Stimulated activated CD4-positive, alpha-beta T cell treated with anti-CD3 and anti-CD28 coated beads, TNF-alpha, amount 100 ng/mL, for 1 hour (primary cell): ENCODE measurements at places on chromosomes 1 and 21.

- no peak for DNase-seq
These were observed 661.3 kb upstream of the USP24 start for GRCh38 chr1:55876276-55877060.

DNA sequence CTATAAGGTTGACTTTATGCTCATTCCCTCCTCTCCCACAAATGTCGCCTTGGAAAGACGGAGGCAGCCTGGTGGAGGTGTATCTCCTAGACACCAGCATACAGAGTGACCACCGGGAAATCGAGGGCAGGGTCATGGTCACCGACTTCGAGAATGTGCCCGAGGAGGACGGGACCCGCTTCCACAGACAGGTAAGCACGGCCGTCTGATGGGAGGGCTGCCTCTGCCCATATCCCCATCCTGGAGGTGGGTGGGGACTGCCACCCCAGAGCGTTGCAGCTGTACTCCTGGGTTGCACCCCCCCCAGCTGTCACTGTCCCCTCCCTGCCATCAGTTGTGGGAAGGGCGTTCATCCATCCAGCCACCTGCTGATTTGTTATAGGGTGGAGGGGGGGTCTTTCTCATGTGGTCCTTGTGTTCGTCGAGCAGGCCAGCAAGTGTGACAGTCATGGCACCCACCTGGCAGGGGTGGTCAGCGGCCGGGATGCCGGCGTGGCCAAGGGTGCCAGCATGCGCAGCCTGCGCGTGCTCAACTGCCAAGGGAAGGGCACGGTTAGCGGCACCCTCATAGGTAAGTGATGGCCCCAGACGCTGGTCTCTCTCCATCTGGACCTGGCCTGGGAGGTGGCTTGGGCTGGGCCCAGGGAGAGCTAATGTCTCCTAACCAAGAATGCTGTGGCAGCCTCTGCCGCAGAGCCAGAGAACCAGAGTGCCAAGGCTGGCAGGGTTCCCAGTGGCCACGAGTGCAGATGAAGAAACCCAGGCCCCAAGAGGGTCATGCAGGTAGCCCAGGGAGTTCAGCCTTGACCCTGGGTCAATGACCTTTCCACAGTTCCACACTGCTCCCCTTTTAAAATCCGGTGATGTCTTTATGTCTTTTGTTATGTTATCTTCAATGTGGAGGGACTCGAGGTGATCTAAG is 13.1 kb downstream of the PCSK9 start:
- no peak for DNase-seq

DNA sequence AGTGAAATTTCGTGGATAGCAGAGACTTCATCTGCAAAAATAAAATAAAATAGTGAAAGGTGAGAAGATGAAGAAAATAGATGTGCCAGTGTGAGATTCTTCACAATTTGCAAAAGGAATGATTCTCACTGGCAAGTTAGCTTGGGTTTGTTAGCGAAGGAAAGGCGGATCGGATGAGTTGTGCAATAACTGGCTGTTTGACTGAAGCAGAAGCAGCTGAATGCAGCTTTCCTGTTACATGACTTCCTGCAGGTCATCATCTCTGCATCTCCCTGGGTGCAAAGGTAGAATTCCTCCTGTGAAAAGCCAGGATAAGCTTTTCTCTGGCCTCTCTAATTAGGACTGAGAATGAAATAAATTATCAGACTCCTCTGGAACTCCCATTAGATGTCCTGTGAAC is 263.1 kb upstream of the CHRM3 start:
- no peak for DNase-seq

GRCh38 chr21:34836103-34836932 is 167.5 kb downstream of the CLIC6 start:
- no peak for DNase-seq

DNA sequence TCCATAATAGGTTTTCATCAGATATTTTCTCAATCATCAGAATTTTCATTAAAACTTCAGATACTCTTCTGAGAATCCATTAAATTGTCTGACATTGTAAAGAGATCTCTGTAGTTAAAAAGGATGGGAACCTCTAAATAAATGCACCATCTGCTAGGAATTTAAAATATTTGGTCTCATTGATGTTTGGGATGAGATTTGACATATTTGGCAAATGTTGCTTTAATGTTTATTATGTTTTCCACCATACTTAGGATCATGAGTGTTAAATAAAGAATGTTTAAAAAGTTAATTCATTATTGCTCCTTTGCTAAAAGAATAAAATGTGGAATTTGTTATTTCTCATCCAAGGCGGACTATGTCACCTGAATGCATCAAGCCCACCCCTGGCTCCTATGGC is 85.5 kb upstream of the VANGL1 start:
- no peak for DNase-seq

- no peak for DNase-seq
These were observed 44.0 kb downstream of the GPR161 start for GRCh38 chr1:168092566-168093355.

GRCh38 chr1:33541966-33542365 is 69.5 kb downstream of the ZSCAN20 start:
- no peak for DNase-seq

DNA sequence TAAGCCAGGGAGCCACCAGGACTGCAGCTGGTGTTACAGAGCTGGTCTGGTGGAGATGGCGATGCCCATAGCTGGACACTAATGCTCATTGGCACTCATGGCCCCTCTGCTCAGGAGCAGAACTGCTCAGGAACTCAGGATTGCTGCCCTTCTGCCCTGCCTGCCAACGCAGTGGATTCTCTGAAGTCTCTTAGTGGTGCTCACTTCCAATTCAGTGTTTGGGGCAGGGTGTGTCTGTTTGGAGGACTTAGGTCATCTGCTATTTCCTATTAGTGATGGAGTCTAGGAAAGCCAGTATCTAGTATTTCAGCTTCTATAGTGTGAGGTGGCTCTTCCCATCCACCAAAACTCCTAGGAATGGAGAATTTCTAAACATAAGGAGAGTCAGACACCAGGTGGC is 29.1 kb downstream of the S100A10 start:
- no peak for DNase-seq

GRCh38 chr1:57122031-57122430 is 156.2 kb upstream of the C8B start:
- no peak for DNase-seq

GRCh38 chr1:189305279-189305678 is 1172.4 kb downstream of the BRINP3 start:
- no peak for DNase-seq

GRCh38 chr1:96771847-96772246 is 50.3 kb downstream of the PTBP2 start:
- DNase-seq = no peak

DNA sequence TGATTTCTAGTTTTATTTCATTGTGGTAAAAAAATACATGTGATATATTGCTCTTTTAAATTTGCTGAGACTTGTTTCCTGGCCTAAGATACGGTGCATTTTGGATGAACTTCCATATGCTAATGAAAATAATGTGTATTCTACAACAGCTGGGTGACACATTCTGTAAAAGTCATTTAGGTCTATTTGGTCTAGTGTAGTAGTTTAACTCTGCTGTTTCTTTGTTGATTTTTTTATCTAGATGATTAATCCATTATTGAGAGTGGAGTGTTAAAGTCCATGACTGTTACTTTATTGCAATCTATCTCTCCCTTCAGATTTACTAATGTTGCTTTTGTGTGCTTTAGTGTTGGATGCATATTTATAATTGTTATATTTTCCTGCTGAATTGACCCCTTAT is 161.4 kb downstream of the VAV3 start:
- DNase-seq = no peak

DNA sequence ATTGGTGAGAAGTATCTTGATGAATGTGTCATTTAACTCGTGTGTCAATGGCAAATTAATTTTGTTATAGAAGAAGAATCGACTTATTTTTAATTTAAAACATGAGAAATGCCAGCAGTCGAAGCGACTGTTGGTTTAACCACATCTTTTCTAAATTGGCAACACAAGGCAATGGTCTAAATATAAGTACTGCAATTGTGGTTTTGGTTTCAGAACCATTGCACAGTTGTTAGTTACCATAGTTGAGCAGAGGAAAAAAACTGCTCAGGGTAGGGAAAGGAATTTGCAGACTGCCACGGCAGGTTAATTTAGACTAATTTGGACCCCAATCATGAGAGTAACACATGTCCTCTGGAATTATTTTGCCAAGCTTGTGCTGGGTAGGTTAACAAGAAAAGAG is 185.6 kb upstream of the RUNX1 start:
- DNase-seq = no peak

GRCh38 chr21:19608101-19608621 is 1204.6 kb upstream of the TMPRSS15 start:
- DNase-seq = no peak

DNA sequence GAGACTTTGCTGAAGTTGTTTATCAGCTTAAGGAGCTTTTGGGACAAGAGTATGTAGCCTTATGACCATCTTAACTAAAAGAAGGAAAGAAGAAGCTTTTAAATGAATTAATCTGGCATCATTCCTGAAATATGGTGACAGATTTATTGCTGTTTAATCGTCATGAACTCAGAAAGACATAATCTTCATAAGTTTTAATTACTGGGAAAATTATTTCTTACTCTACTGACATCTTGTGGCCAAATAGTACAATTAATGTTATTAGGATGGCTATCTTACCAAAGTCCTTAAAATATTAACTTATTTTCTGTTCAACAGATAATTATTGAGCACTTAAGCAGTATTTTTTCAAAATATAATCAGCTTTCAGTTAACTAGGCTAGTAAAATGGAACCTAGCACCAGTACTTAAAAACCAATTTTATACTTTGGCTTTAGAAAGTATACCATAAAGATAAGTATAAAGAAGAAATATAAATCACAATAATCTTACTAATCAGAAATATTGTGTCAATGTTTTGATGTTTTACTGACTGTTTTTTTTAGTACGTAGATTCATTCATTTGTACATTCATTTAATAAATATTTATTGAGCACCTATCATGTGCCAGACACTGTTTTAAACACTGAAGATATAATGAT is 34.7 kb upstream of the GPR25 start:
- DNase-seq = no peak

DNA sequence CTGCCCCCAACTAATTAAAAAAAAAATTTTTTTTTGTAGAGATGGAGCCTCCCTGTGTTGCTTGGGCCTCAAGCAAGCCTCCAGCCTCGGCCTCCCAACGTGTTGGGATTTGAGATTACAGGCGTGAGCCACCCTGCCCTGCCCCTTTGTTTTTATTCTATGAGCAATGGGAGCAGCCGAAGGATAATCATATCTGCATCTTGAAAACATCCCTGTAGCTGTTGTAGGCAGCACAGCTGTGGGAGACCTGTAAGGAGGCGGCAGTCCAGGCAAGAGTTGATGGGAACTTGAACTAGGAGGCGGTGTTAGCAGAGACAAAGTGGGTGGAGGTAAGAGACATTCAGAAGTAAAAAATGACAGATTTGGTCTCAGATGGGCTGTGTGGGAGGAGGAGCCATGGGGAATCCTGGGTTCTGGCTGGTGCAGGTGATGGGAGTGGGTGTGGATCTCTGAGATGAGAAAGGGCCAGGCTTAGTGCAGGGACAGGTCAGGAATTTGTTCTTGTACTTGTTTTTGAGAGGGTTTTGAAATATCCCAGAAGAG is 31.3 kb downstream of the STUM start:
- no peak for DNase-seq

- DNase-seq = no peak
These were observed 137.8 kb upstream of the COA6 start for GRCh38 chr1:234235434-234235881.

DNA sequence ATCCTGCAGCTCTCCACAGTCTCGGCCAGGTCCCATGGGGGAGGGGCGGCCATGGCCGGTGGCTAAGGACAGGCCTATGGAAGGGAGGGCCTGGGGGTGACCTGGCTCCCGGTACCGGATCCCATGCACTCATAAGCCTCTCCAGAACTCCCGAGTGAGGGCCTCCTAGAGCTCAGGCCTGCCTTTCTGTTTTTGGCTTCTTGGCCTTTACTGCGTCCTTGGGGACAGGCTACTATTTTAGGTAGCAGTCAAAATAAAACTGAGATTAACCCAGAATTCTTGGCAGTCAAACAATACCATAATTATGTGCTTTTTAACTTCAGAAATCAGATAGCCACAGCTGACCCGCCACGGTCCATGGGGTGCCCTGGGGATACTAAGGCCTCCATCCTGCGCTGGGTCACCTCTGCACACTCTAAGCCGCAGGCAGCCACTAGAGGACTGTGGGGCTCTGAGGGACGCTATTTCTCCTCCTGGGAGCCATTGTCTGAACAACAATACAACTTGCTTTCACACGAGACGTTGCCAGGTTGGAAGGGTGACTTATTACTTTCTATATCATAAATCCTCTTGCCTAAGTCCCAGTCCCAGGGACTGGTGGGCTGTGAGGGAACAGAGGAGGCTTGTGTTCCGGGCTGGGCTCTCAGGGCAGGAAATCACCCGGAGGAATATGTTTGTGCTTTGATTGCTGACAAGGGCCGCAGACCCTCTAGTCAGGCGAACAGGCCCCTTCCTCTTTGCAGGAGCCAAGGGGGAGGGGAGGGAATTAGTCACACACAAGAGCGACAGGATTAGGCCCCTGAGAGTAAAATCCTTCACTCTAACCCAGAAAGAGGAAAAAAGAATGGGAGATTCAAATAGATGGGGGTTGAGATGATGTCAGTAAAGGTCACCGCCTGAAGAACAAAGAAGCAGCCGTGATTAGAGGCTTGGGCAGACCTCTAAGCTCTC is 40.7 kb upstream of the BCAR3 start:
- DNase-seq = no peak

DNA sequence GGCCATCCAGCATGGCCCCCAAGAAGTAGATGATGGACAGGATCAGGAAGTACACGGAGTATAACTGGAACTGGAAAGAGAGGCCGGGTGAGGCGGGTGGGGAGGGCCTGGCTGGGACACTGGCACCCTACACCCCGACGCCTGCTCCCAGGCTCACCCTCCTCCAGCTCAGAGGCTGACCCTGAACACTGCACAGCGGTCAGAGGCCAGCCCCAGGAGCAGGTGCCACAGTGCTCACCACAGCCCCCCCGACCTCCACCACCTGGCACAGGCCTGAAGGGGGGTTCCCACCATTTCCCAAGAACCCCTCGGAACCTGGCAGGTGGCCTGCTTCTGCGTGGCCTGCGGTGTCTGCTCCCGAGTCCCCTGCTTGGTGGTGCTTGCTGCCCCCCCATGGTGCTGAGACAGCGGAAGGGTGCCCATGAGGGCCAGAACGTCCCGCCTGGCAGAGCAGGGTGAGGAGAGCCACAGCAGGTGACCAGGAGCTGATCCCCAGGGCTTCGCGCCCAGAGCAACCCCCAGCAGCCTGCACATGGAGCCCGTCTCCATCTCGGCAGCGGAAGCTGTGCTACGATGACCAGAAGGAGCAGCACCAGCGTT is 26.1 kb downstream of the SLC19A1 start:
- DNase-seq = no peak

DNA sequence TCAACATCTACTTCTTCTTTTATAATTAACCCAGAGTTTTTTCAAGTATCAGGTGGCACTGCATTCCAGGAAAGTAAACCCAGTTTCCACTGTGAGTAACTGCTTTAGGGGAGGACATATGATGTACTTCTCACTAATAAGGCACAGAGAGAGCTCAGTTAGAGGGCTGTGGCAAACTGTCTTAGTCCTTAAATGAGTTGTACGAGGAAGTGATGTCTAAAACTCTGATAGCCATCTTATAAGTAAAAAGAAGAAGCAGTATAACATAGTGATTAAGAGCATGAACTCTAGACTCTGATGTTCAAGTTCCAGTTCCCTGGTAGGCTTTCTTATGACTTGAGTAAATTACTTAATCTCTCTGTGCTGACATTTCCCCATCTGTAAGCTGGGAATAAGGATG is 58.7 kb upstream of the PTGS2 start:
- DNase-seq = no peak
